ENCODE measurements at places on chromosomes 5 and 9.

DNA sequence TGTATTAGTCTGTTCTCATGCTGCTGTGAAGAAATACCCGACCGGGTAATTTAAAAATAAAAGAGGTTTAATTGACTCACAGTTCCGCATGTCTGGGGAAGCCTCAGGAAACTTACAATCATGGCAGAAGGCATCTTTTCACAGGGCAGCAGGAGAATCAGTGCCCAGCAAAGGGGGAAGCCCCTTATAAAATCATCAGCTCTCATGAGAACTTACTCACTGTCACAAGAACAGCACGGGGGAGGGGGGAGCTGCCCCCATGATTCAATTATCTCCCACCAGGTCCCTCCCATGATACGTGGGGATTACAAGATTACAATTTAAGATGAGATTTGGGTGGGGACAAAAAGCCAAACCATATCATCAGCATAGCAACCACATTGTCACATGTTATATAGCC is 102.5 kb downstream of the GPBP1 start:
- DNase-seq = no peak

GRCh38 chr5:37847978-37848425 is 8.2 kb upstream of the GDNF start:
- DNase-seq = no peak

- DNase-seq = no peak
These were observed 33.0 kb downstream of the SLC9A3 start for GRCh38 chr5:491119-491855.

DNA sequence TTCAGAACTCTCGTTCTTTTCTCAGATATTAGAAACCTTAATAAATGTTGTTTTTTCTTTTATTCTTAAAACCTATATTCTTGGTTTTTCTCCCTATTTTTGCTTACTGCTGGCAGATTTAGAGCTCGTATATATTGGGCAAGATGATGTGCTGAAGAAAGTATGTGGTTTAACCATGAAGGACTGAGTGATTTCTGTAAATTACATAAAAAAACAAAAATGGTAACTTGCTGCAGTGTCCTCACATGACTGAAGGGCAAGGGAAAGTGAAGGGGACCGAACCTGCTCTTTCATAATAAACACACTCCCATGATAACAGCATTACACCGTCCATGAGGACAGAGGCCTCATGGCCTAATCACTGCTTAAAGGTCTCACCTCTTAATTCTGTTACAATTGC is 393.8 kb upstream of the ZNF608 start:
- no peak for DNase-seq

DNA sequence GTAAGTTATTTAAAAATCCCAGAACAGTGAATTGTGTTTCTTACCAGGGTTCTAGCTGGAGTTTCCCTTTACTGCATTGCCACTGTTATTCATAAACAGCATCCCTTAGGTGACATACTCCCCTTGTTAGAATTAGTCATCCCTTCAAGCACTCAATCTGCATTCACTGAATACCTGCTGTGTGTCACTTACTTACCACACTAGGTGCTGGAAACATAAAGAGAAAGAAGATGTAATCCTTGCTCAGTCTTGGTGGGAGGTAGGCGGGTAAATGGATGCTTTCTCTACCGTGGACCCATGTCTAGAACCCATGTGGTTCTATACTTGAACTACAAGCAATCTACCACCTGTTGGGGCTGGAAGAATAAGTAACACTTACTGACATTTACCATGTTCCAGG is 371.6 kb downstream of the KDM4C start:
- no peak for DNase-seq

- peak; percentile 49 for DNase-seq
These were observed 5.9 kb upstream of the FOXD1 start for GRCh38 chr5:73454379-73455036.

DNA sequence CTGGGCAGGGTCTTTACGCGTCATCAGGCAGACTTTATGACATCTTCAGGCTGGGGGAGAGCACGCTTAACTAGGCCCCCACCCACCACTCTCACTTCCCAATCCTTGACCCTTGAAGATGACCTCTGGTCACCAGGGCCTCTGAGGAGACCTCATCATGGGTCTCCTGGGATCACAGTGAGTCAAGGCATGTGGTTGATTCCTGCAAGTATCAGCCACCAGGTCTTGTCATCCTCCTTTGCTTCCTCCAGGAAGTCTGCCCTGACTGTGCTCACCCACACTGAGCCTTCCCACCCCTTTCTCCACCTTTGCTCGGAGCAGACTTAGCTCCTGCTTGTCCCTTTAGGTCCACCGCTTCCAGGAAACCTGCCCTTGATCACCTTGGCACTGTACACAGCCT is 17.3 kb downstream of the ODF2 start:
- no peak for DNase-seq

DNA sequence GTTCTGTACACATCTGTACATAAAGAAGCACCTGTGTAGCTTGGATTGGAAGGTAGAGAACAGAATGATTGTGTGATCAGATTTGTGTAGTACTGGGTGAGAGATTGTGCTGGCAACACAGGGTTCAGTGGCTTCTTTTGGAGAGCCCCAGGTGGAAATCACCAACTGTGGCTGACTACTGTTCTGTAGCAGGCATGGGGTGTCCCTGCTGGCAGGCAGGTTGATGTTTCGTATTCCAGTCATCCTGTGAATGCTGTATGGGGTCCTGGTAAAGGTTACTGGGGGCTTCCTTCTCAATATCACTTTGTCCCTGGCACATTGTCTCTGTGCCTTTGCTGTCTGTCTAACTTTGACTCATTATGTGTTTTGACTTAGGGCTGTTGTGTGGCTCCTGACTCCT is 5.3 kb downstream of the ASPN start:
- peak; percentile 21 for DNase-seq

DNA sequence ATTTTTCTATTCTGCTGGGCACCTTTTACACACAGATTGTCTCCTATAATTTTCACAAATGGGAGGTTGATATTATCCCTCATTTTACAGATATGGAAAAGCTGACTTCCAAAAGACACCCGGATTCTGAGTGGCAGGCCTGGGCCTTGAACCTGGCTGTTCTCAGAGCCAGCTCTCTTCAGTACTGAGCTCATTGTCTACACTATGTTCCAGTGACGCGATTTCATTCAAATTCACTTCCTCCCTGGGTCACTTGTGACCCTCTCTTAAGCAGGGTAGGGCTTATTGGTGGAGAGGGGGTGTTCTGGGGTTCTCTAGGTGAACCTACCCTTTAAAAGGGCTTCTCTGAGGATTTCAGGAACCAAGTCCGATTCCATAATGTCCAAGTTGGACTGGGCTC is 70.2 kb downstream of the ANKRD33B start:
- DNase-seq = no peak

DNA sequence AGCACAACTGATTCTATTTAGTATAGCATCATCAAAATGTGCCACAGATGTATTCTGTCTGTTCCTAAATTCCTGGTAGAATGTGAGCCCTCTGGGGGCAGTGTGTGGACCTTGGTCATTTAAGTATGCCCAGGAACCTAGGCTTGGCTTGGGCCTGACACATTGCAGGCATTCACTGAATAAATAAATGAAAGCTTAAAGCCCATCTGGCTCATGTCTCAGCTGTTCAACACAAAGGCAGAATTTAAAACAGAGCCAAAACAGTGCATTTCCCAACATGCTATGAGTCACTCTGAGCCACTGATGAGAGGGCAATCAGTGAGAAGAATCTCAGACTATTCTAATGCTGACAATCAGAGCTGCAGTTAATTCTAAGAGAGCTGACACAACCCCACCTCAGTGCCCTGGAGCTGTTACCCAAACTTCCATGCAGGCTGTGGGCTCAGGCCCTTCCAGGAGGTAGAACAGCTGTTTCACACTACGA is 8.1 kb downstream of the FAM193B start:
- DNase-seq = peak; percentile 8

DNA sequence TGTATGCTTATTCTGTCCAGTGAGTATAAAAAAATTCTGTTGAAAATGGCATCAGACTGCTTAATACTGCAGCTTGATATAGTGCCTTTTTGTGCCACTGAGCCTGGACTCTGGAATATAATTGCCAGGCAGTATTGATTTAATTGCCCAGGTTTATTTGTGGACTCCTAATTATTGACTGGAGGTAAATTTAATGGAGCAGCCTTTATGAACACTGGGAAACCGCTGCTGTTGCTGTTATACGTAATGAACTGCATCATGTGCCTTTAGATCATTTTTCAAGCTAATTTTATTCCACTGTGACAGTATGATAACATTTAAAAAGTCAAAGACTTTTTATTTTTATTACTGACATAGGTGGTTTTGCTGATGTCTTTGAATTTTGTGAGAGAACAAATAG is 90.2 kb upstream of the SH3GL2 start:
- no peak for DNase-seq
